Omental fat pad (tissue), 4 donors: ENCODE measurements at places on chromosomes 7 and 10. TPM values are rescaled to one million over a fixed set of nuclear protein-coding genes. Genes with fewer than 3 reads are reported as not detected.

DNA sequence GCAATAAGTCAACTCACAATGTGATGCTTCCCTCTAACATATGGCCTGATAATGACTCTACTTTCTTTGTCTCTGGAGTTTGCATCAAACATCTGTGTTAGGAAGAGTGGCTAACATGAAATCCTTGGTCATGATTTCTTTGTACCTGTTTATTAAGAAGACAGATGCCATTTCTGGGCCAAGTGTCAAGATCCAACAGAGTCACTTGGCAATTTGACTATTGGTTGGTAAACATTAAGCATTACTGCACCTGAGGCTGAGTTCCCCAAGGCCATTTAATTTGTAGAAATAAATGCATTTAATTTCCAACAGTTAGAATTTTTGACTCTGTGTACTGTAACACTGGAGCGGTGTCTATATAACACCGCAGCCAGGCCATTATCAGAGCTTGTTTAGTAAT, 403.7 kb downstream of the GALNT17 start:
- no peak for DNase-seq

RNF133 gene
- 3.1 TPM for total RNA-seq

- DNase-seq, result no peak
Observed at GRCh38 chr10:121024905-121025584, 173.9 kb downstream of the WDR11 start.

DNA sequence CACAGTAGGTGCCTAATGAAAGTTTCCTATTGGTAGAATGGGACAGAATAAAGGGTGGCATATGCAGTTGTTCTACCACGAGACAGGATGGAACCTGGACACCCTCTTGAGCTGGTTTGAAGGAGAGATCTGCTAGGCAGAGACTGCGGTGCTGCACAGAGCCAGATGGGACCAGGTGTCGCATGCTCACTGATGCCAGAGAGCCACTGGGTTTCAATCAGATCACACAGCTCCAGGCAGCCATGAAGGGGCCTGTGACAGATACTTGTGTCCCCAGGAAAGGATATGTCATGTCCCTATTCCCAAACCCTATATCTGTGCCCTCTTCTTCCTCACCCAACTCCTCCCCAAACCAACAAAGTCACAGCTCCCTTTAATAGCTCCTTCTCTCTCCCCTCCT, 235.7 kb downstream of the PRPF18 start:
- DNase-seq, result no peak

HIP1 gene
- 26.1 TPM for total RNA-seq

GRCh38 chr7:156545979-156546378, 94.6 kb upstream of the RNF32 start:
- no peak for DNase-seq
